ENCODE measurements at places on chromosomes 2 and 18. TPM values are rescaled to one million over a fixed set of nuclear protein-coding genes. Genes with fewer than 3 reads are reported as not detected.

DNA sequence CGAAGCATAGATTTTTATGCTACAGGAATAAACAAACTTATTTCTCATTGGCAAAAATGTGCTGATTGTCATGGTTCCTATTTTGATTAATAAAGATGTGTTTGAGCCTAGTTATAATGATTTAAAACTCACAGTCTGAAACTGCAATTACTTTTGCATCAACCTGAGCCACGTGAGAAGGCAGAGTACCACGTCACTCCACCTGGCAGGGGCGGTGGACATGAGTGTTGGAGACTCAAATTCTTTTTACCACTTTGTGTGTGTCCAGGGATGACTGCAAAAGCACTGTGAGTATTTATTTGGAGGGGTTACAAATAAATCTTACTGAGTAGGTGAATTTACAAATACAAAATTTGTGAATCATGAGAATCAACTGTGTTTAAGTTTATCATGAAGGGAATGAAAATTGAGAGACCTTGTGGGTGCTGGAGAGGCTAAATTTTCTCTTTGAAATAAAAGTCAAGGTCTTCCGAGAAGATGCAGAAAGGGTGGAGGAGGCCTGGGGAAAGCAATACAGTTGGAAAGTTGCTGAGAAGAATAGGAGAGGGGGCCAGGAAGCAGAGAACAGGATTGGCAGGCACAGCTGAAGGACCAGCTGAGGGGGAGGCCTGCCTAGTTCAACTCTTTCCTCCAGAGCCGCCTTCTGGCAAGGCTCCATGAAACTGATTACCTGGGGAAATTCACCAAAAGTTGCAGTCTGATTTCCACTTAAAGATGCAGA is 316.4 kb downstream of the MYCN start:
- DNase-seq, result no peak

Gene ANKRD23
- total RNA-seq, result 8.4 TPM

GRCh38 chr2:6791682-6792081 is 74.0 kb downstream of the CMPK2 start:
- DNase-seq, result no peak

GRCh38 chr2:179569831-179570233 is 291.6 kb downstream of the ZNF385B start:
- DNase-seq, result no peak

DNA sequence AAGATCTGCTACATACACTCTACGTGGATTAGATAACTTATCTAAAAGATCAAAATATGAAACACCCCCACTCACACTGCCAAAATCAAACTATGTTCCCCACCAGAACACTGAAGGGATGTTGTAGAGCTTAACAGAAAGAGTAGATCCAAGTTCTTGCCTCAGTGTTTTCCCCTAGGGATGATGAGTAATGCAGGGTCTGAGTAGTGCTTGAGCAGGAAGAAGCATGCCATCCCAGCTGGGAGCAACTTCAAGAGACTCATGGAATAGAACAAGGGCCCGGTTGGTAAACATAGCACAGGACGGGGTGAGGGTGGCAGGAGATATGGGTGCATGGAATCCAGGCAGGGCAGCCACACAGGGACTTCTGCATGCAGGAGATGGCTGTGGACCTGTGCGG is 74.3 kb downstream of the SNTG2 start:
- no peak for DNase-seq

- no peak for DNase-seq
These were observed 90.3 kb downstream of the LRP1B start for GRCh38 chr2:142040556-142040955.

DNA sequence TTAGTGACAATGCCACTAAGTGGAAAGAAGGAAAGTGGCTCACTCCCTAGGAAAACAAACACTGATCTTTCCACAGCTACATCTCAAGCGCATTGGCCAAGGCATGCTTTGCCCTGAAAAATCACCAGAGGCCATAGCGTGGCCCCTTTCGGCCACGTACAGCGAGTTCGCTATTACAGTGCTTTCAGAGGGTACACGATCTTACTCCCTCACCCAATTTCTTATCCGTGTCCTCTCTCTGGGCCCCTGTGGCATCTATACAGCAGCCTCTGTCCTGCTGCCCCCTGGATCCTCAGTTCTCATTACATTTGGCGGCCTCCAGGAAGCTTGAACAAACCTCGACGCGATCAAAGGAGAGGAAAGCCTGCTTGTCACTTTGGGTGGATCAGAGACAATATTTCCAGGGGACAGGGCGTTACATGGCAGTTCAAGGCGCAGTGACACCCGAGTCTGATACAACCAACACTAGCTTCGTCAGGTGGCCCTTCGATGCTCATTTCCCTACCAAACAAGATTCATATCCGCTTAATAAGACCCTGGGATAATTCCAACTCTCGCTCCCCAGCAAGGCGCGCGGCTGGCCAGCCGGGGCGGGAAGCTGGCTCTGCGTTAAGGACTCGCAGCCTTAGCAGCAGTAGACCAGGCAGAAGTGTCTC is 941 bp downstream of the SKOR2 start:
- no peak for DNase-seq

Gene G6PC2
- not detected for total RNA-seq

DNA sequence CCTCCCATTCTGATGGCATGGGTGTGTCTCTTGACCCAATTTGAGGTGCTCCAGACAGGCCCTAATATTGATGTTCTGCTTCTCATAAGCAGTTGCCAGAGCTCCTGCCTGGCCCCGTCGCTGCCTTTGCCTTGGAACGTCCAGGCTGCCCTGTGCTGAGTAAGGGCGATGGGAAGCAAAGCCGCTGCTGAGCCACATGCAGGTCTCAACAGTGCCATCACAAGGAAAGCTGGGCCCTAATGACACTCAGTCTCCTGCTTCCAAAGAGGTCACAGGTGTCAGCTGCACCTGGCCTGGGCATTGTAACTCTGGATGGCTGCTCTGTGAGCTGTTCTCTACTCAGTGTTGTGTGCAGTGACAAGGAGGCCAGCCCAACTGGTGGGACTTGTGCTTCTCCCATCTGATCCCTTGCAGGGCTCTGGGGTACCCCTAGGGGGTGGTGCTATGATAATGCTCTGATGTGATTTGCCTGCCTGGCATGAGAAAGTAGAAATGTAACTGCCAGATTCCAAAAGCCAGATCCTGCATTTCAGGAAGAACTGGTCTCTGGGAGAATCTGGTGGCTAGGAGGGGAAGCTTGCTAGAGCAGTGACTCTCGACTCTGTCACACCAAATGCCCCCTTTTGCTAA is 8.7 kb downstream of the TTC39C start:
- DNase-seq, result no peak

- no peak for DNase-seq
These were observed 350.1 kb downstream of the CBLN2 start for GRCh38 chr18:72194072-72194471.

DNA sequence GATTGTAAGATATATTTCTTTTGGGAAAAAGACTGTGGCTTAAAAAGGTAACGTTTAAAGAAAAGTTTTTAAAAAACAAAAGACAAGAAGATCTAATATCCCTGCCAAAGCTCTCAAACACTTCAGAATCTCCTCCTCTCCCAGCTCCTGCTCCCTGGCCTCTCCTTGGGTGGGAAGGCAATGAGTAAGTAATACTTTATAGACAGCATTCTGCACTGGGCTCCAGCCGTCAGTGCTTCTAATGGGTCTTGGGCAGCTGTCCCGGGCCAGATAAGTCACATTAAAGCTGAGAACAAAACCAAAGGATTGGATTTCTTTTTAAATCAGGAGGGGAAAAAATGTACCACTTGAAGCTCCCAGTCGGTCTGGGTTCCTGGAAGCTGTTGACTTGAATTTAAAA is 133.7 kb downstream of the ALPK2 start:
- no peak for DNase-seq

Gene IL36B
- total RNA-seq, result not detected

DNA sequence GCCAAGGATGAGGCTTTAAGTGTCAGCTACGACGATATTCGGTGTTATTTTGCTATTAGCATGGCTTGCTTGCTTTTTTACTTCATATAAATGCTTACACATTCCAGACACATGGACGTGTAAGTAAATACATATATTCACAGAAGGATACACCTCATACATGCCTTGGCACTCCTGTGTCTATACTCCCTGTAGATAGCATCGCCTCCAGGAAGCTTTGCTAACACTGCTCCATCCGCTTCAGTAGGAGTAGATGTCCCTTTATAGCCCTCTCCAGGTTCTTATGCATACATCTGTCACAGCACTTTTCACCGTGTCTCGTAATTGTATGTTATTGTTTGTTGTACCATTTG is 27.5 kb upstream of the KCTD1 start:
- DNase-seq, result no peak

GRCh38 chr2:25250331-25251070 is 82.1 kb upstream of the POMC start:
- DNase-seq, result peak; percentile 63

DNA sequence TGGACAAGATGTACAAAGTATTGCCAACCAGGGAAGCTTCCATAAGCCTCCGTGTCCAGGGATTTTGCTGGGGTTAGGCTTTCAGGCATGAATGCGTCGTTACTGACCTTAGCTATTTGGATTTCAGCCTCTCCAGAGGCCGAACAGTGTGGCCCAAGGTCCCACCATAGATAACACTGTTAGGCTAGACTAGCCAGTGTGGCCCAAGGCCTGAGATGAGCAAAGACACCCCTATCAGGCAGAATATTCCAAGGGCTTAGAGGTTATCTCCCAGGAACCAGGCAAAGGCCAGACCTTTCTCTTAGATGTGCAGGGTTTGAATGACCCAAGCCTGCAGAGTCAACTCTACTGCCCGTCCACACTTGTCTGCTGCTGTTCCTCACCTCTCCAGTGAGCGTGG is 131.7 kb upstream of the NDUFV2 start:
- no peak for DNase-seq

Gene GPC1
- total RNA-seq, result 6.6 TPM

DNA sequence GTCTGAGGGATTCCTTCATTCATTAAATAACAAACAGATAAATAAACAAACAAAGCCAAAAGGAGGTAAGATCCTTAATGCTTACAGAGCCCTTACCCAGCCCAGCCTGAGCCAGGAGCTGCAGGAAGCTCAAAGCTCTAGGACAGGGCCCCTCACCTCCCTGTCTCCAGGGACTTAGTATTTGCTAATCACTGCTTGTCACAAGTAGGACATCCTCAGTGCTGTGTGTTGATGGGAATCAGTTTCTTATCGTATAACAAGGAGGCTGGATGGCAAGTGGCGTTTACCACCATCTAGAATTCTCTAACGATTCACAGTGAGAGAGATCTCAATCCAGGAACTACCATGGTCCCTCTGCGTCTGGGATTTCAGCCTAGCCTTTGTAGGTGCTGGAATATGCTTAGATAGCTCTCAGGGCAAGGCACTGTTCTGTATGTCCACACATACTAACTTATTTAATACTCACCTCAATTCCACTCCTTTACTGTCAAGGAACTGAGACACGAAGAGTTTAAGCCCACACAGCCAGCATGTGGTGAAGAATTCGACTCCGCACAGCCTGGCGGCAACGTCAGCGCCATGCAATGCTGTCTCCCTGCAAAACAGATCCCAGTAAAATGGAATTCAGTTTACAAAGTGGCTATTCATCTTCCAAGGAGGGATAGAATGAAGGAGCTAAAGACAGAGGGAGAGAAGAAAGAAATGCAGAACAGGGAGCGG is 164.8 kb downstream of the MYCN start:
- DNase-seq, result no peak

DNA sequence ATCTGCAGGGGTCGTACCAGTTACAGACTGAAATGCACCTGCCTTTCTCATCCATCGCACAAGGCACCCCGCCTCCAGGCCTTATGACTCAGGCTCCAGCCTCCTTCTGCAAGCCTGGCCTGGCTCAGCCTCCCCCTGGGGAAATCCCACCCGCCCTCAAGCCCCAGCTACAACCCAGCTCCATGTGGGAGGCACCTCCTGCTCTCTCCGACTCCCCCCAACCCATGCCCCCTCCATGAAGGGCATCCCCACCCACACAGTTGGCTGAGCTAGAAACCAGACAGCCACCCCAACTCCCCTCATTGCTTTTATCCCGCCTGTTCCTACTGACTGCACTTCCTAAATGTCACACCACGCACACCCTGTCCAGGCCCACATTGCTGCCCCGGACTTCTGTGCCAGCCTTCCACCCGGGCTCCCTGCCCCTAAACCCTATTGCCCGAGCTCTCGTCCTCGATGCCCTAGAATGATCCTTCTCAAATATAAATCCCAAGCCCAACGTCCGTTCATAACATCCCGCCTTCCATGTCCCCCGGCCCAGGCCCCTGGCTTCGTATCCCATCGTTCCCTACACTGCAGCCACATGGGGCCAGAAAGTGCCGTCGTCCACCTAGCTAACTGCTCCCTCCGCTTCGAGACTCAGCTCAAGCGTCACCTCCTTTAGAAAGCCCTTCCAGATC is 9.9 kb downstream of the DNMT3A start:
- DNase-seq, result no peak

Gene UBE2F
- 115 TPM for total RNA-seq

GRCh38 chr2:215794829-215795546 is 218.4 kb downstream of the MREG start:
- no peak for DNase-seq

Measured in activated CD4-positive, alpha-beta T cell treated with anti-CD3 and anti-CD28 coated beads, Interleukin-2, amount 10 ng/mL, durations not matched to agents 24 days and 14 days (primary cell).